HuH-7.5 (cell line): ENCODE measurements at places on chromosomes 5 and 9.

DNA sequence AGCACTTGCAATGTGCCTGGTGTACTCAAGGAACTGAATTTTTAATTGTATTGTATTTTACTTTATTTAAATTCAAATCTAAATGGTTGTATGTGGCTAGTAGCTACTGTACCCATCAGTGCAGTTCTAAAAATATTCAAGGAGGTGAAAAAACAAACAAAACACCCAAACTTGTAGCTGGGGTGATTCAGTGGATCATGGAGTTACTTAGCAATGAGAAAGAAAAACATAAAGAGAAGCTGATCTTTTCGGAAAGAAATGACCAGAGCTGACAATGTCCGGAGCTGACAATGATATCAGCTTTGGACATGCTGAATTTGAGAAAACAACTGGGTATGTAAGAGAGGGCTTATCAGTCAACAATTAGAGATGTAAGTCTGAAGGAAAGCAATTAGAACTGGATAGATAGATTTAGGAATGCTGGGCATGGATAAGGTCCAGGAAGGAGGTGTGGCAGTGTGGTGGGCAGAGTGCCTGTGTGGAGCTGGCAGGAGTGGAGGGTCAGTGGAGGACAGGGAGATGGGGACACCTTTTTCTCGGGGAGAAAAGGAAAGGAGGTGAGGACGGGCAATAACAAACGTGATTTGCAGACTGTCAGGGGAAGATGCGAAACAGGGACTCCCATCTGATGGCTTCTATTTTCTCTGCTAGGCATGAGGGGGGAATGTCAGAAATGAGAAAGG, 113.2 kb downstream of the DCP2 start:
- no peak for DNase-seq

- DNase-seq, result no peak
Measured at GRCh38 chr5:84430863-84431663, 46.4 kb upstream of the EDIL3 start.

- no peak for DNase-seq
Measured at GRCh38 chr5:157944077-157944633, 85.2 kb upstream of the CLINT1 start.

DNA sequence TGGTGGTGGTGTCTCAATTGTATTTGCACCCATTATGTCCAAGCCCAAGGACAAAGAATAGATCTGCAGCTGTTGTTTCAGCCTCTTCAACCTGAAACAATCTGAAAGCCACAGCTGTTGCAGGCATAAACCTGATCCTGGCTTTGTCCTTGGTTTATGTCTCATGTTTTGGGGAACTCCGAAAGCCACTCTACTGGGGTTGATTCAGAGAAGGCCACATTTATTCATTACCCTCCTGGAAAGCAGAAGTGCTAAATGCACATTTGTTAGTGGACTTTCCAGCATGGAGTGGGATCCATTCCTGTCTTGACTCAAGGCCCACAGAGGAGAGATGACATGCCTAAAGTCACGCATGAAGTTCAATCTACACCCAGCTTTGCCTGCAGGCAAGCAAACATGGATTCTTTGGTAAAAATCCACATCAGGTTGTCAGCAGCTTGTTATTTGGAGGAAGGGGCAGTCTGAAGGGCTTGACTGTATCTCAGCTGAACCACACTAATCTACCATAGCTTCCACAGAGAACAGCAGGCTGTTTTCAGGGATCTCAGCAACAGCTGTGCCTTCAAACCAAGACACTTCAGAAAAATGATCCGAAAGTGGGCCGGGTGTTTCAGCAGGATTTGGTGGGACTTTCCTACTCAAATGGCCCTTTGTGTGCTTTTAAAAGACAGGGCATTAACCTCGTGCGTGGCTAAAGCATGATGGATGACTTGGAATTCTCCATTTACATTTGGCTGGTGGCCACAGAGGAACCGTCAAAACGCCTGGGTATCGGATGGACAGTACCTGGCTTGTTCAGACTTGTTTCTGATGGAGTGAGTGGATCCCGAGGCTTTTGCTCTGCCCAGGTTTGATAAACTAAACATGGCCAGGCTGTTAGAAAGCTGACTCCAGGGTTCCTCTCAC, 36.2 kb upstream of the ADAM19 start:
- no peak for DNase-seq

DNA sequence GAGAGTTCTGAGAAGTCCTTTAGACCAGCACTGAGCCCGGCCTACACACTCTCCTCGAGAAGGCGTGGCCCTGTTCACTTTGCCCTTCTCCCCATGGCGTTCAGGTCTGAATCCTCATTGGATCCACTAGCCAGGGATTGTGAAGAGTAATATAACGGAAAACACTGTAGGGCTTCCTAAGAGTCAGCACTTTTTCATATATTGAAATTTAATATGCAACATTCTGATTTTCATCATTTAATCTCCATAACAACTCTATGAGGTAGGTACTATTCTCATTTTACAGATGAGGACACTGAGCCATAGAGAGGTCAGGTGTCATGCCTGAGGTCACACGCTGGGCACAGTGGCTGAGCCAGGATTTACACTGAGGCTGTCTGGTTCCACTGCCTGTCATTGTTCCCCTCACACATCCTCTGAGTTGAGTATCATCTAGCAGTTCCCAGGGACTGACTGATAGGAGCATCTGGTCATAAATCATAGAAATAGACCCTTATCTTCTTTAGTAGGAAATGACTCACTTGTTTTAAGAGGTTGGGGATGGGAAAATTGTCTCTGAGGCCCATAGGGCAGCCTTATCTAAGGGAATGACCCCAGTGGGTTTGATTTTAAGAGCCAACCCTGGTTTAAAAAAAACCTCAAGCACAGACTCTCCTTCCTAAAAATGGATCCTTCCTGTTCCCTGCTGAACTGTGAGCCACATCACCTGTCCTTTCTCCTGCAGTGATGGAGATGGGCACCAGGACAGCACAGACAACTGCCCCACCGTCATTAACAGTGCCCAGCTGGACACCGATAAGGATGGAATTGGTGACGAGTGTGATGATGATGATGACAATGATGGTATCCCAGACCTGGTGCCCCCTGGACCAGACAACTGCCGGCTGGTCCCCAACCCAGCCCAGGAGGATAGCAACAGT, 41.2 kb downstream of the THBS4 start:
- no peak for DNase-seq

DNA sequence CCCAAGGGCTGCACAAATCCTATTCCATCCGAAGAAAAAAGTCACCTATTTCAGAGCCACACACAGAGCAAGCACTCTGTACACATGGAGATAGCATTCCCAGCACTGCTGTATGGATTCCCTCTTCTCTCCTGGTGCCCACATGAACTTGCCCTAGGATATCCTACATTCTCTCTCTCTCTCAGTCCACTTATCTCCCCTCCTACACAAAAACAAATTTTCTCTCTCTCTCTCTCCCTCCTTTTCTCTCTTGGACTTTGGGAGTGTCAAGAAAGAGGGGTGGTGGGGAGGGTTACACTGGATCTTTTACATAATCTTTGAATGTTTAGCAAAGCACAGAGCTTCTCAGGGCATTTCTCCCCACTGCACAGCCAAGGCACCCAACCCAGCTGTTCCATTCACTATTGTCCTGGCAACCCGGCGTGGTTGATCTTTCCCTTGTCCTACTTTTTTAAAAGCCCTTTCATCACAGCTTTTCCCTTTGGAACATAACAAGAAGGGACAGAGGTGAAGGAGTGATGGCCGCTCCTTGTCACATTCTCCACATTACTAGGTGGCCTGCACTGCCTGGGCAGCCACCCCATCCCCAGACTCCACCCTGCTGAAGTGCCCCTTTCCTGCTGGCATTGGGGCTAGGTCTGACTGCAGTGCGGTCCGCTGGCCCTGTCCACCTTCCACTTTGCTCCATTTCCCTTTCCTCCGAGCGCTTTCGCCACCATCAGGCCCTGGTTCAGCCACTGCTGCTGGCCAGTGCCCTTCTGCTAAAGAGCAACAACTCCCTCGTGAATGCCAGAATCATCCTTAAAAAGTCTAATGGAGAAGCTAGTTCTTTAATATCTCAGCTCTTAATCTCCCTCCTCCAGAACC, 22.2 kb upstream of the SLC1A3 start:
- no peak for DNase-seq

- DNase-seq, result no peak
Measured at GRCh38 chr9:37405764-37406380, 16.6 kb upstream of the GRHPR start.

DNA sequence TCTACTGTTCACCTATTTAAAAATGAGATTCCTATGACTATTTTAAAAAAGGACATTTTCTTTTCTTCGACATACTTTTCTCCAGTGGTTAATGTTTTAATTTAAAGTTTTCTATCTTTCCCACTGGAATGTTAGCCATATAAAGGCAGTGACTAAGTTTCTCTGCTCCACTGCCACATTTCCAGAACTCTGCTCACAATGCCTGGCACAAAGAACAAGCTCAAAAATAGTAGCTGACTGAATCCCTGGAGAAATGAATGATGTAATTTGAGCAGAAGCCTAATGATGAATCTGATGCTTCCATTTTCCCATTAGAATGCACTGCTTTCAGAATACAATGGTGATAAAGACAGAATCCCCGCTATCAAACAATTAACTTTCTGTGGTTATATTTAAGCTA, 817.8 kb downstream of the MTRR start:
- no peak for DNase-seq

- DNase-seq, result no peak
Measured at GRCh38 chr5:86038566-86038965, 579.2 kb upstream of the COX7C start.

DNA sequence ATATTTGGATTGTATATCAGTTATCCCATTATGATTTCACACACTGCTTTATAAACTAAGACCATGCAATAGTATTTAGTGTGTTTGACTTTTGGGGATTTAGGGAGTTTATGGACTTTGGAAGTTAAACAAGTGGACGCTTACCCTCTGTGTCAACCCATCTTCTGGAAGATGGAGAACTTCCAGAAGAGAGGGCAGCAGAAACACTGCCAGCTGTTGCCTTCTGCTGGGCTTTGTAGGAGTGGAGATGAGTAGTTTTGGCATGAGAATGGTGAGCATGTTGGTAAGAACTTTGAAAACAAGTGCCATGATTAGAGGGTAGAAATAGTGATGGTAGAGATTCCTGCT, 2.2 kb downstream of the DNAJC25 start:
- no peak for DNase-seq

DNA sequence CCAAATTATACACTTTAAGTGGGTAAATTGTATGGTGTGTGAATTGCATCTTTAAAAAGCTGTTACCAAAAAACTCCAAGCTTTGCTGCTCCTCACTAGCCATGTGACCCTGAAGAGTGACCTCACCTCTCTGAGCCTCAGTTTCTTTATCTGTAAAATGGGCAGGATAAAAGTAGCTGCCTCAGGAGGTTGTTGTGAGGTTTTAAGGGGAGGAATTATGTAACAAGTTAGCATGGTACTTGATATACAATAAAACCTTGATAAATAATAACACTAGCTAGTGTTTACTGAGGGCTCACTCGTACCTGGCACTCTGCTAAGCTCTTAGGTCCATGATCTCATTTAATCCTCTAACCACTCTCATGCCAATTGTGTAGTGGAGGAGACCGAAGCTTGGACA, 19.0 kb upstream of the PHF19 start:
- DNase-seq, result no peak

GRCh38 chr5:171969288-171969880, 37.1 kb downstream of the FBXW11 start:
- DNase-seq, result no peak

DNA sequence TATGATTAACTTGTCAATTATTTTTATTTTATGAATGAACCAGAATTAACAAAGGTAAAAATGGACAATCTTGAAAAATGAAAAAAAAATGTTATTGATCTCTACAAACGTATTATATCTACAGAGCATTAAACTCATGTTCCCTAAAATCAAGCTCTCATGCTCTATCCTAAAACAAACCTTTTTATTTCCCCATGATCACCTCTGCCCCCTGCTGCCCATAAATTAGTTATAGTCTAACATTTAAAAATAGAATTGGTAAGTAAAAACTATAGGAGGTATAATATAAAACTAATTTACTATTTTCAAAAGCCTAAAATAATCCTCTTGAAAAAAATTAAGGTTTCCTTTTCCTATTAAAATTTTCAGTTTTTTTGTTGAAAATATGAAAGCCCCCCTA, 168.0 kb upstream of the POU5F2 start:
- DNase-seq, result no peak

DNA sequence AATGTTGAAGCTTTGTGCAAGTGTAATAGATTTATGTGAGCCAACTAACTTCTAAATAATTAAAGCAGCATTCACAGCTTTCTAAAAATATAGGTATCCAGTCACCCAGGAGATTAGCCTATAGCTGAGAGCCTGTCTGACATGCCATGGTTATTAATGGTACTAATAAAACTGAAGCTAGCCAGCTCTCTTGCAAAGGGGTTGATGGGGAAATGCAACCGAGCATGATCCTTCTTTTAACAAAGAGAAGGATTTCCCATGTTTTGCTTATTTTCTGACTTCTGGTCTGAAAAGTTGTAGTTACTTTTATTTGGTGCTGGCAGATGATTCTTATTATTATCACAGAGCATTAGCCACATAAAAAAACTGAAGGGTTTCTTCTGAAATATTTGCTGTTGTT, 488.7 kb upstream of the CYLC2 start:
- DNase-seq, result no peak

- DNase-seq, result no peak
Measured at GRCh38 chr5:9781890-9782289, 151.7 kb upstream of the TAS2R1 start.

- no peak for DNase-seq
Measured at GRCh38 chr9:105389796-105390195, 58.0 kb upstream of the FSD1L start.

- DNase-seq, result no peak
Measured at GRCh38 chr9:133090187-133090586, 28.4 kb downstream of the CEL start.

DNA sequence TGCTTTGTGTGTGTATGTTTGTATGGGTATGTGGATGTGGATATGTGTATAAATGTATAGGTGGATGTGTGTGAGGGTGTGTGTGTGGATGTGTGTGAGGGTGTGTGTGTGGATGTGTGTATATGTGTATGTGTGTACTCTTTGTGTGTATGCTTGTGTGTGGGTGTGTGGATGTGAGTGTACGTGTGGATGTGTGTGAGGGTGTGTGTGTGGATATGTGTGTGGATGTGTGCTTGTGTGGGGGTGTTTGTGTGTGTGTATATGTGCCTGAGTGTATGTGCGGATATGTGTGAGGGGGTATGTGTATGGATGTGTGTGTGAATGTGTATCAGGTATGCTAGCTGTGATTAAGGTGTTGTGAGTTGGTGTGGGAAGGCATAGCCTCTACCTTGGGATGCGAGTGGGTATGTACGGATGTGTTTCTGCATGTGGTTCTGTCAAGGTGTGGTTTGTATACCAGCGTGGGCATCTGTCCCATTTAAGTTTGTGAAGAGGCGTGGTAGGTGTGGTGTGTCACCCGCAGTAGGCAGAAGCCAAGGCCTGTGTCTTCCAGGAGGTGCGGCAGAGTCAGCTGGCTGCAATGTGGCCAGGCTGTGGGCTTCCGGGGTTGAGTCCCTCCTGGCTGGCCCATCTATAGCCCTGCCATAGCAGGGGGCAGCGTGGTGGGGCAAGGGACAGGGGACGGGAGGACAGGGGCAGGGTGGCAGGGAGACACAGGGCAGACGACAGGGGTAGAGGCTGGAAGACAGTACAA, 155.8 kb downstream of the DAB2IP start:
- no peak for DNase-seq

GRCh38 chr5:58080573-58080972, 379.3 kb downstream of the PLK2 start:
- no peak for DNase-seq
